Stimulated activated CD4-positive, alpha-beta T cell treated with anti-CD3 and anti-CD28 coated beads, TNF-alpha, amount 100 ng/mL, for 4 hours (primary cell): ENCODE measurements at places on chromosomes 12 and 14.

GRCh38 chr14:75467763-75468162 is 39.9 kb downstream of the JDP2 start:
- no peak for DNase-seq

GRCh38 chr12:23204933-23205778 is 580.2 kb downstream of the ETNK1 start:
- no peak for DNase-seq

- no peak for DNase-seq
Observed at GRCh38 chr12:1369938-1370500, 224.4 kb downstream of the FBXL14 start.

- no peak for DNase-seq
Observed at GRCh38 chr12:9243999-9244649, 35.9 kb upstream of the PZP start.

GRCh38 chr12:99153293-99153692 is 494.3 kb upstream of the GARIN6 start:
- DNase-seq, result no peak

- no peak for DNase-seq
Observed at GRCh38 chr14:28515571-28515970, 251.0 kb upstream of the FOXG1 start.

DNA sequence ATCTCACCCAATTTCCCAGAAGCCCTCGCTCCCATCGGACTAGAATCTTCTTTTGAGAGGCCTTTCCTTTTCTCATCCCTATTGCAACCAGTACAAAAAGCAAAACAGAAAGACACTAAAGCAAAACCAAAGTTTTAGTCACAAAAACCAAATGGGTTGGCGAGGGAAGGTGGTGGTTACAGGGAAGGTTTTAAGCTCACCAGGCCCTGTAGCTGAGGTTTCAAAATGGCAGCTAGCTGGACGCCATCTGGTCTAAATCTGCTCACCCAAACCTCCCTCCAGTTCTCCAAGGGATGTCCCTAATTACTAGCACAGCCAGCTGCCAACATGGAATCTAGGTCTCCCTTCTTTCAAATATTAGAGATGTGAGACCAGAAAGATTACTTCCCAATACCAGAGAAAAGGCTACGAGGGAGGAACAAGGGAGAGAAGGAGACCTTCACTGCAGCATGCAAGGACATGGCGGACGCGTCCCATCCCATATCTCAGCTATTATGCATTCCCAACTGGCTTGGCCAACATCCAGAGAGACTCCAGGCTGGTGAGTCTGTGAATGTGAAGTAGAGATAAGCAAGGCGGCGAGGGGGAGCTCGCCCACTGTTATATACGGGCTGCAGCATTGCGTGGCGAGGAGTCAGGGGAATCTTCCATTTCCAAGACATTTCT is 70.8 kb downstream of the DPF3 start:
- no peak for DNase-seq

GRCh38 chr12:30739020-30739419 is 15.7 kb downstream of the CAPRIN2 start:
- DNase-seq, result no peak

DNA sequence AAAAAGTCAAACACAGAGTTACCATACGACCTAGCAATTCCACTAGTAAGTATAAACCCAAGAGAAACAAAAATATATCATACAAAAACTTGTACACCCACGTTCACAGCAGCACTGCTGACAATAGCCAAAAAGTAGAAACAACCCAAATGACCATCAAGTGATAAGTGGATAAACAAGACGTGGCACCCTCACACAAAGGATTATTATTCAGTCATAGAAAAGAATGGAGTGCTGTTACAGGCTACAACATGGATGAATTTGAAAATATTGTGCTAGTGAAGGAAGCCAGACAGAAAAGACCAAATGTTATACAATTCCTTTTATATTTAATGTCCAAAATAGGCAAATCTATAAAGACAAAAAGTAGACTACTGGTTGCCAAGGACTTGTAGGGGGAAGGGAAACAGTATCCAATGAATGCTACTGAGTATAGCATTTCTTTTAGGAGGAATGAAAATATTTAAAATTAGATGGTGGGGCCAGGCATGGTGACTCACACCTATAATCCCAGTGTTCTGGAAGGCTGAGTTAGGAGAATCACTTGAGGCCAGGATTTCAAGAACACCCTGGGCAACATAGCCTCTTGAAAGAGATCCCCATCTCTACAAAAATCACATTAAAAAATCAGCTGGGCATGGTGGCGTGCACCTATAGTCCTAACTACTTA is 41.9 kb downstream of the SPTLC2 start:
- no peak for DNase-seq

DNA sequence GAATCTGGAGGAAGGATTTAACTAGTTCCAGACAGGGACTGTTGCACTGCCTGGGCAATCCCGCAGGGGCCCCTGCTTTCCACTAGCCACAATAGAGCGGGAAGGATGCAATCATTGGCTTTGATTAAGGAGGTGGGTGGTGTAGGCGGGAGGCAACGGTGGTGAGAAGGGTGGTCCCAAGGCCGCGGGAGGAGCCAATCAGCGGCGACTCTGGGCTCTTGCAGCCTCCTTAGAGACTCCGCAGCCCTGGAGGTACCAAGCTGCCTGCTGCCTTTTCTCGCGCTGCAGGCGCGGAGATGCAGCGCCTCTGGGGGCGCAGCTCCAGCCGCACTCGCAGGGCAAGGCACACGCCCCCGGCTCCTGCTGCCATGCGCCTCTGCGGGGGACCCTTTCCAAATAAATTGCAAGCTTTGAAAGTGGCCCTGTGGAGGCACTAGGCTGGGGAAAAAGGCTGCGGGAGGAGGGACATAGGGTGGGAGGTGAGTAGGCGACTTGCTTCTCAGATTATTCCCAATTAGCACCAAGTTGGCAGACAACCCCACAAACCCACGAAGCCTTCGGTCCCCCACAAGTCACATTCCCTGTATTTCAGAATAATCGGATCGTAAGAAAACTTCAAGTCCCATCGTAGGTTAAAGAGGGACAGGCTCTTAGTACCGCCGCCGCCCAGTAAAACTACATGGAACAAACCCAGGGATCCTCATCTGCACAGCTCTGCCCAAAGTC is 858 bp upstream of the KCNA1 start:
- no peak for DNase-seq

DNA sequence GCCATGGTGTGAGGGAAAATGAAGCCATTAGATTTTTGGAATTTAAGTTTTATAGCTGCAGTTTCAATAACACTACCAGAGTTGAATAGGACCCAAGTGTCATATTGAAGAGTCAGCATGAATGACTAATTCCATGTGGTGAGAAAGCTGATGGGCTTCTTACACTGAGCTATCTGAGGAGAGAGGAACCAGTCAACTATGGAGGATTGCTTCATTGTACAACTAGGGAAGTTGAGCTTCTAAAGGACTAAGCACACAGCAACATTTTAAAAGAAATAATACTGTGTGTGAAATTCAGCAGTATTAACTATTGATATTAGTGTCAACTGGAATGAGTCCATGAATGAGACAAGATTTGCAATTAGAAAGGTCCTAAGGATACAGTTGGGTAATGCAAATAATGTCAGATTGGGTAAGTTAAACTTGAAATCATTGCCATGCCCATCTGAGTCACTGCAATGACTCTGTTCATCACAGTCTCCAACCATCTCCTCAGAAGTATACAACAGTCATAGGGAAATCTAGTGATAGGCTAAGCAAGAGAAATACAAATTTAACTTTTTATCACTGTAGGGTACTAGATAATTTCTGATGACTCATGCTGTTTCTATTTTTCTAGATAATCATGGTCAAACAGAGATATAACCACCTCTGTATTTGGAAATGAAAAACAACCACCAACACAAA is 394.2 kb downstream of the FSCB start:
- DNase-seq, result no peak

GRCh38 chr12:97560786-97561618 is 98.4 kb downstream of the RMST start:
- DNase-seq, result no peak

- DNase-seq, result peak; percentile 13
Observed at GRCh38 chr14:67704484-67705089, 2.9 kb downstream of the RDH12 start.

DNA sequence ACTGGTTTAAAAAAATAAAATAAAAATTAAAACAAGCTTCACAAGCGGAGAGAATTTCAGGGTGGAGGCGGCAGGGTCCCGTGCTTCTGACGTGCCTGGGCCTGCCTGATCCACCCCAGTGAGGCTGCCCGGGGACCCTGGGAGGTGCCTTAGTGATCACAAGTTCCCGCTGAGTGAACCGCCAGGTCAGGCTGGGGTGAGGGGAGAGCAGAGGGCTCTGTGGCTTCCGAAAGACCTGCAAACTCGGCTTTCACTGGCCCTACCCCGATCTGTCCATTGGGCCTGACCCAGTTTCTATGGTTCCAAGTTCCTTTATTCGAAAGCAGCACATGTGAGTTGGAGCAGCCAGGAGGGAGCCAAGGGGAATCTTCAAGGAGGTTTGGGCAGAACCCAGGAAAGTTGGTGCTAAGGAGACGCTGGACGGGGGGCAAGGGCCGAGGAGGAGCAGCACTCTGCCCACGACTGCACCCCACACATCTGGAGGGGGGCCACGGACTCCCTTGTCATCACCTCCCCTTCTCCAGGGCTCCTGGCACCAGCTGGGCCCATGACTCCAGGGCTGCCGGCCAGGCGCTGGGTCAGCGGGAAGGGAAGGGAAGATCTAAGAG is 12.9 kb downstream of the MMP14 start:
- DNase-seq, result no peak
